ENCODE measurements at places on chromosomes 5 and 9. TPM values are rescaled to one million over a fixed set of nuclear protein-coding genes. Genes with fewer than 3 reads are reported as not detected.

DNA sequence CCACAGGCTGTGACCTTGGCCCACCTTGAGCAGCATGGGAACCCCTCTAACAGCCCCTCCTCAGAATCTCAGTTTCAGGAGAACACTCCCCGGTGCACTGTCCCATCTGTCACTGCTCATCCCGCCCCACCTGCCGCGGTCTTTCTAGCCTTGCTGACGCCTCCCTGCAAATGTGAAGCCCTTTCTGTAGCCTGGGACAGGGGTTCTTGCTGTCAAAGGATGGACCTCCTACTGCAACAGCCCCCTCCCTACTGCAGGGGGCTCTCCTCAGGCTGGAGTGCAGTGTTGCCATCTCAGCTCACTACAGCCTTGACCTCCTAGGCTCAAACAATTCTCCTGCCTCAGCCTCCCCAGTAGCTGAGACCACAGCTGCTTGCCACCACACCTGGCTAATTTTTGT, 20.0 kb downstream of the OR2V1 start:
- H3K27me3 ChIP-seq: no peaks in the 10 kb centered on the region
- no peak for DNase-seq
- no peak overlapping the region for H3K27ac ChIP-seq
- no peaks in the 10 kb centered on the region for H3K36me3 ChIP-seq
- H3K4me3 ChIP-seq: no peak overlapping the region

GRCh38 chr9:100440071-100440470, 13.1 kb downstream of the MSANTD3 start:
- no peaks in the 10 kb centered on the region for H3K4me1 ChIP-seq
- no peak overlapping the region for H3K27ac ChIP-seq
- H3K27me3 ChIP-seq: no peaks in the 10 kb centered on the region

DNA sequence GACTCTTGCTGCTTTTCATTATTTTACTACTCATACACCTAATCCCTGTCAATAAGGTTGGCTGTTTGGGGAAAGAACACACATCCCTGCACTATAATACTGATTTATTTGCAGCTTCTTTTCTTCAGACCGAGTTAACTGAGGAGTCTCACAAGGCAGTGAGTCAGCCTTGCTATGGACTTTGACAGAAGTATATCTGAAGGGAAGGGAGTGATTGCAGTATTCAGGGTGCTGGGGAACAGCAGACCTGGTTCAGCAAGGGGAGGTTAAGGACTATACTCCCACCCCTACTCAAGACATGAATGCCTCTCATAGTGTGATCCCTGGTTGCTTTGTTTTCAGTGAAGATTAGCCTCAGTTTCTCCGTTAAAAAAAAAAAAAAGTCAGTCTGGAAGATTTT, 99.8 kb downstream of the TLE4 start:
- H3K27me3 ChIP-seq: no peaks in the 10 kb centered on the region
- H3K4me3 ChIP-seq: no peak overlapping the region
- no peak overlapping the region for H3K27ac ChIP-seq
- no peak for DNase-seq
- H3K36me3 ChIP-seq: no peaks in the 10 kb centered on the region

Gene PHF24
- total RNA-seq: 0.03 TPM

Gene NMUR2
- not detected for total RNA-seq

DNA sequence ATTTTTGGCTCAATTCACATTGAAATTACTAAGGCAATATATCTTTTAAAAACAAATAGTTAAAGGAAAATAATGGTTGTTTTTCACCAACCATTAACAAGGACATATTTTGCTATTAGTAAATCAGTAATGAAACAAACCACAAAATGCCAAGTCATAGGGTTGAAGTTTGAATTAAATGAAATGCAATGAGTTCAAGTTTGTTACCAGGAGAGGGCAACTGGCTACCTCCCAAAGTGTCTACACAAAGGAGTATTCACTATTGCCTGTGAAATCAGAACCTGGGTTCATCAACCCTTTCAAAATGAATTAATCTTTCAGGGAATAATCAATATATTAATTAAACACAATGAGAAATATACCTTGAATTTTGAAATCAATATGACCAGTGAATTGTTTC, 138.4 kb upstream of the DMRTA1 start:
- no peak overlapping the region for H3K27ac ChIP-seq
- no peak for DNase-seq
- H3K4me1 ChIP-seq: no peaks in the 10 kb centered on the region
- H3K27me3 ChIP-seq: no peaks in the 10 kb centered on the region

DNA sequence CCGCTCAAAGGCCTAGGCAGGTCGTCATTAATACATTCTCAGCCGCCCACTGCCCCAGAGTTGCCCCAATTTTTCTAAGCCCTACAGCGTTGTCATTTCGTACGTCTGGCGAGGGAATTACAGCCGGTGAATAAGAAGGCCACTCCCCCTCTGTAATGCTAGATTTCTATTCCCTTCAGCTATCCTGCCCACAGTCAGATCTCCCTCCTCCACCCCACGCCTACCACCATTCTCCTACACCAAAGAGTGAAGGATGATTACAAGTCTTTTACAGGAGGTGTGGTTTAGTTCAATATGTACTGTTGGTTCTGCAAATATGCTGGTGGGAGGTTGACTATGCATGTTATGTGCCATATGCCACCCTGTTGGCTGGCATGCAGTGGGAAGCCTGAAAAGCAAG, 83.7 kb upstream of the SMIM15 start:
- no peak overlapping the region for H3K27ac ChIP-seq
- no peak overlapping the region for H3K4me3 ChIP-seq
- no peaks in the 10 kb centered on the region for H3K36me3 ChIP-seq
- H3K27me3 ChIP-seq: no peaks in the 10 kb centered on the region
- no peak for DNase-seq

Gene IPO11
- total RNA-seq: 14.2 TPM

DNA sequence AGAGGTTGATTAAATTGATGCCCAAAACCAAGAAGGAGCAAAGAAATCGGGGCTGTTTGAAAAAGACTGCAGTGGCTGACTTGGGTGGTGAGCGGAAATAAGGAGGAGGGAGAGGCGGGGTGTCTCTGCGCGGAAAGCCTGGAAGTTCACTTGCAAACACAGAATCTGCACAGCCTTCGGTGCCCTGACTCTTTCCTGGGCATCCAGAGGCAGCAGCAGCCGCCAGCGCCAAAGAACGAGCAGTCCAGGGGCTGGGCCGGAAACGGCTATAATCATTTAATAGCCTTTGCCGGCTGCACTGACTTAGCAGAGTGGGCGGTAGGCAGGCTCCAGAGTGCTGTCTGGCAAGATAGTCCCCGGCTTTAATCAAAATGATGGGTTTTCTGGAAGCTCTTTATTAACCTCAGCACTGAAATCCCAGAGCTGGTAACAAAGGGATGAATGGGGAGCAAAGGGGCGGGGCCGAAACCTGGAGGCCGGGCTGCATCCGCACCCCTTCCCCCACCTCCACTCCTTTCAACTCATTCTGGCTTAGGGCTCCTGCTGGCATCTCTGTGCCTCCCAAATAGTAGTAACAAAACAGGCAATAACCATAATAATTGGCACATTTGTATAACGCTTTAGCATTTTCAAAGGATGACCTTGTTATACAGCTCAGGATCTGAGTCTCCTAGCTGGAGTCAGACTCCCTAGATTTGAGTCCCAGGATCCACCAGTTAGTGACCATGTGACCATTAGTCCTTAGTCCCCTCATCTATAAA, 35.7 kb downstream of the PCDHAC2 start:
- no peaks in the 10 kb centered on the region for H3K4me1 ChIP-seq
- DNase-seq: peak; percentile 15
- H3K36me3 ChIP-seq: no peaks in the 10 kb centered on the region
- H3K27me3 ChIP-seq: no peaks in the 10 kb centered on the region
- no peak overlapping the region for H3K4me3 ChIP-seq

- no peak overlapping the region for H3K4me3 ChIP-seq
- H3K27ac ChIP-seq: no peak overlapping the region
- no peaks in the 10 kb centered on the region for H3K36me3 ChIP-seq
- no peaks in the 10 kb centered on the region for H3K27me3 ChIP-seq
- no peak for DNase-seq
Observed at GRCh38 chr5:151917904-151918303, 6.7 kb downstream of the GLRA1 start.

- H3K4me3 ChIP-seq: no peak overlapping the region
- DNase-seq: no peak
- H3K4me1 ChIP-seq: no peaks in the 10 kb centered on the region
- no peak overlapping the region for H3K27ac ChIP-seq
- no peaks in the 10 kb centered on the region for H3K36me3 ChIP-seq
Observed at GRCh38 chr9:100581661-100582060, 3.8 kb downstream of the CAVIN4 start.

Gene PCDHB2
- 1.1 TPM for total RNA-seq

Gene CNTNAP3
- 0.98 TPM for total RNA-seq

Data from pancreas (tissue), 10 donors.